ENCODE measurements at places on chromosomes 4 and X.

GRCh38 chrX:133563705-133564104 lies 148.4 kb upstream of the GPC4 start:
- no peak for DNase-seq

- no peak for DNase-seq
Measured at GRCh38 chr4:173746424-173746823, 216.4 kb upstream of the HAND2 start.

- DNase-seq = no peak
Measured at GRCh38 chr4:6230502-6230785, 30.1 kb upstream of the JAKMIP1 start.

GRCh38 chr4:187109636-187110035 lies 386.0 kb upstream of the FAT1 start:
- DNase-seq = no peak

DNA sequence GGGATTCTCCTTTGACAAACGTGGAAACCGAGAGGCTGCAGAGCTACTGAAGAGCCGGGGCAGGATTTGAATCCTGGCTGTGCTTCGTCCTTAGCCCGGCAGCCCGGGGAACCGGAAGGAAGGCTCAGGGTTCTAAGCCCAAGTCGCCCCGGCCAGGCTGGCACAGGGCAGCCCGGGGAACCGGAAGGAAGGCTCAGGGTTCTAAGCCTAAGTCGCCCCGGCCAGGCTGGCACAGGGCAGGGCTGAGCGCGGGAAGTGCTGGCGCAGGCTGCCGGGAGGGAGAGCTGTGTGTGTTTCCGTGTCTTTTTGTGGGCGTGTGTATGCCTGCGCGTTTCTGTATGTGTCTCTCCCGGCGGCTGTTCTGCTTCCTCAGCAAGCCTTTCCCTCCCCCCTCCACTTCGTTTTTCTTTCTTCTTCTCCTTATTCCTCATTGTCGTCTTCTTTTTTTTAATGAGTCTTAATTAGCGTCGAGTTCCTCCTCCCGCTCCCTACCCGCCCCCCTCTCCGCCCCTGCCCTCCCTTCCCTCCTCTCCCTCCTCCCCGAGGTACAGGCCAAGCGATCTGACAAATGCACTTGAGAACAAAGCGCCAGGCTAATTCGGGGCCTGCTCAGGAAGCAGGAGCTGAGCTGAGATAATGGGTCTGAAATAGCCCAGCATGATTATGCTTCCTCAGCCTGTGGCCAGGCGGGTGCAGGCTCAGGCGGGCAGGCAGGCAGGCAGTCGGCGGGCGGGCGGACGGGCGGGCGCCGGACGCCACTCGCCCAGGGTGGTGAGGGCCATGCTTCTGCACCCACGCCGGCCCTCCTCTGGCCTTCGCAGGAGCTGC lies 65.9 kb downstream of the EFNB1 start:
- DNase-seq = peak; percentile 70

- DNase-seq = no peak
Measured at GRCh38 chr4:13694256-13694655, 66.7 kb upstream of the BOD1L1 start.

- peak; percentile 22 for DNase-seq
Measured at GRCh38 chr4:24160358-24160757, 270.5 kb upstream of the PPARGC1A start.

GRCh38 chrX:13265111-13265510 lies 54.7 kb downstream of the ATXN3L start:
- DNase-seq = no peak

DNA sequence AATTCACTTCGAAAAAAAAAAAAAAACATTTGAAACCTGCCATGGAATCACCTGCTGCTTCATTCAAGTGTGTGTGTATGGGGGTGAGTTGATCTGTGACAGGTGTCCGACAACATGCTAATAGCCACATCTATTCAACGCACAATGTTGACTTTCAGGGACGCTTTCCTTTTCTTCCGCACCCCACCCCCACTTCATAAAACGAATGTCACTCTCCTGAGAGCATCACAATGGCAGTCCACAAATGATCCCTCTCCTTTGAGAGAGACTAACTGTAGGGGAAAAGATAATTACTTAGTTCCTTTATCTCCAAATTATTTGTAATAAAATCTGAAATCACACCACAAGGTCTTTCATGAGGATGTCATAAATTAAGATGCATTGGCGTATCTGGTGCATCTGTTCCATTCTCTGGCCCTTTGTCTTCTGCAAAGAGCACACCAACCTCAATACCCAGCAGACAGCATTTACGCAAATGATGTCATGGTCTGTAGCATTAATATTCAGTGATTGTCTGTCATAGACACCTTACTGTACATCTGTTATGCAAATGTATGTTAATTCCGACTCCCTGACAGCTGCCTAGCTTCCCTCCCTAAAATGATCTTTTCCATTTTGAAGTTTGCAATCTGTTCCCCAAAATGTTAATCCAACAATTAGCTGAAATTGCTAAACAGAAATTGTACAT lies 640.0 kb upstream of the BOD1L1 start:
- no peak for DNase-seq

- DNase-seq = no peak
Measured at GRCh38 chr4:69823481-69824186, 36.3 kb downstream of the SULT1E1 start.

DNA sequence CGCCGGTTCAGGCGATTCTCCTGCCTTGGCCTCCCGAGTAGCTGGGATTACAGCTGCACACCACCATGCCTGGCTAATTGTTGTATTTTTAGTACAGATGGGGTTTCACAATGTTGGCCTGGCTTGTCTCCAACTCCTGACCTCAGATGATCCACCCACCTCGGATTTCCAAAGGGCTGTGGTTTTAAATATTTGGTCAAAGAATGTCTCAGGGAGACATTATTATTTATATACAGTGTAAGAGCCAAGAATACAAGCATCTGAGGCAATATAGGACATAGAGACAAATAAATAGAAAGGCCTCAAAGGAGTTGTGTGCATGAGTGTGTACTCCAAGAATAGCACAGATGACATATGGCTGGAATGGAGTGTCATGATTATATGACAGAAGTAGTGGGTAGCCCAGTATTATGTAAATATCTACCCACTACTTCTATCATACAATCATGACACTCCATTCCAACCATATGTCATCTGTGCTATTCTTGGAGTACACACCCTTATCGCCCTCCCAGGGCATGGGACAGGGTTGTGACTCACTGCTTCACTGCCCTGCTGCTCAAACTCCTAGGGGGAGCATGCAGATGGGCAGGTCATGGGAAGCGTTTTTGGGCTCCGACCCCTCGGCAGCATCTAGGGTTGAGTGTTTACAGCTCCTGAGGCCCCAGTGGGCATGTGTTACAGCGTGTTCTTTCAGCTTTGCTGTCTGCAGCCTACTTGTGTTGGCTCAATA lies 1649.8 kb upstream of the PCDH10 start:
- no peak for DNase-seq

DNA sequence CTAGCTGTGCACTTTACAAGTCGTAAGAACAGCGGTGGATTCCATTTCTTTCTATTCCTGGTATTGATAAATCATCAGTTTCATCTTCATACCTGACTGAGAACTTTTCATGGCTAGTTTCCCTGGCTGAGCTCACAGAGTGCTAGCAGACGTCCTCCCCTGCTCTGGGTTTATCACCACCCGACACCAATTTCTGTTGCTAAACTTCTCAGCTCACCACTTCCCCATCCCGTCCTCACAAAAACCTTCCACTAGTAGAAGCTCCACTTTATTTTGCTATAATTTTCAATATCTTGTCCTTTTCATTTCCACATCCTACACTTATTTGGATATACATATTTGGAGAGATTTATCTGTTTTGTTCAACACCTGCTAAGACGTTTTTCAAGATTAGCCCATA lies 869.4 kb upstream of the FRG1 start:
- no peak for DNase-seq
